Stimulated activated CD8-positive, alpha-beta memory T cell treated with anti-CD3 and anti-CD28 coated beads, Interleukin-4, amount 100 ng/mL, for 24 hours (primary cell): ENCODE measurements at places on chromosomes 2 and 18.

DNA sequence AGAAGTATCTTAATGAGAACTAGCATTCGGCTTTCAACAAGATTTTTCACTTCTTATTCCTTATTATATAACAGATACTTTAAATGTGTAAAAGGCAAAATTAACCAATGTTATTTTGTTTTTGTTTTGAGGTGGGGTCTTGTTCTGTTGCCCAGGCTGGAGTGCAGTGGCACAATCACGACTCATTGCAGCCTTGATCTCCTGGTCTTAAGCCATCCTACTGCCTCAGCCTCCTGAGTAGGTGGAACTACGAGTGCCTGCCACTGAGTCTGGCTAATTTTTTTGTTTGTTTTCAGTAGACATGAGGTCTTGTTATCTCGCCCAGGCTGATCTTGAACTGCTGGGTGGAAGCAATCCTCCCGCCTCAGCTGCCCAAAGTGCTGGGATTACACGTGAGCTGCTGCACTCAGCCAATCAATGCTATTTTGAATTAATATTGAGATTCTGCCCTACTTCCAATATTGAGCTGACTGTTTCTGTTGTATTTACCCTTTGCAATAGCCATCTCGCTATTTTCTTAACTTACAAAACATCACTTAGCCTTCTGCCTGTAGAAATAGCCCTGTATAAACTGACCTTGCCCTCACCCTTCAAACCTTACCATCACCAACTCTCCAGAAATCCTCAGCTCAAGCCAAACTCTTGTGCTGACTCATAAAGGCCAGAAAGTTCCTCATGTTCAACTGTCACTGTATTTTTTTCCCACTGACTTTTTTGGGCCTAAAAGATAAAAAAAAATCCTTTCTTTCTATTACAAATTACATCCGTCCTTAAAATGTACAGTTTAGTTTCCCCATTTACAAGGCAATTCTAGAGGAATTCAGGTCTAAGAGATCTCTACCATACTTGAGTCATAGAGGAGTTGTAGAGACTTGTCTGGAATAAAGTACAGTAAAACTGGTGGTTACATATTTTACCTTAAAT, 94.3 kb downstream of the OLA1 start:
- no peak for DNase-seq

- DNase-seq = no peak
These were observed 311.3 kb upstream of the NT5C1B start for GRCh38 chr2:18900691-18901141.

- DNase-seq = no peak
These were observed 1060.0 kb upstream of the DDX18 start for GRCh38 chr2:116754381-116755101.

DNA sequence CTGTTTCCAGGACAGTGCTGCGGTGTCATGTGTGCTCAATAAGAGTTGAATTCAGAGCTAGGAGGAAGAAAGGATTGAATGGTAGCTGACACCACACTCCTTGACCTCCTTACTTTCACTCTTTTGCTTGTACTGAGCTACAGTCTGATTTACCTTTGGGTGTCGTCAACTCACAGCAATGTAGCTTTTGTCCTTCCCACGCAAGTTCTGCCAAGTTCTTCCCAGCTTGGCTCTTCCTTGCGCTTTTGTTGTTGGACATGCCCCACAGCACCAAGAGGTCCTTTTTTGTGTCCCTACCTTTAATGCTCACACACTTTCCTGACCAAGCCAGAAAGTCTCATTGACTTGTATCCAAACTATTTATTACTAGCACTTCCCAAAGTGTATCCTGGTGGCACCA, 38.3 kb upstream of the ITGB6 start:
- no peak for DNase-seq

DNA sequence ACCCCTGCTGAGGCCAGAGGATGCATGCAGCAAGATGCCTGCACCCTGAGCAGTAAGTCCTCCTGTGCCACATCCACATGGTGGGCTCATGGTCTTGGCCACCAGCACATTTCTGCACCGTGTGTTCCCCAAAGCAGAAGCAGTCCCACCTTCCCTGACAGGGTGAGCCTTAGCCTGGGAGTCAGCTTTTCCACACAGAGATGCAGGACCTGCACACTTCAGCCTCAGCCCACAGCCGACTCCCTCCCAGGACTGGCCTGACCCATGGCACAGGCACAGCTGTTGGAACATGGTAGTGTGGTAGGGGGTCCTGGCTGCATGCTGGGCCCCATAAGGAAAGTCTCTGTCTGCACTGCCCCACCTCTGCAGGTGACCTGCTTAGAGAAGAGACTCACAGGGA, 5.0 kb downstream of the SNED1 start:
- no peak for DNase-seq

DNA sequence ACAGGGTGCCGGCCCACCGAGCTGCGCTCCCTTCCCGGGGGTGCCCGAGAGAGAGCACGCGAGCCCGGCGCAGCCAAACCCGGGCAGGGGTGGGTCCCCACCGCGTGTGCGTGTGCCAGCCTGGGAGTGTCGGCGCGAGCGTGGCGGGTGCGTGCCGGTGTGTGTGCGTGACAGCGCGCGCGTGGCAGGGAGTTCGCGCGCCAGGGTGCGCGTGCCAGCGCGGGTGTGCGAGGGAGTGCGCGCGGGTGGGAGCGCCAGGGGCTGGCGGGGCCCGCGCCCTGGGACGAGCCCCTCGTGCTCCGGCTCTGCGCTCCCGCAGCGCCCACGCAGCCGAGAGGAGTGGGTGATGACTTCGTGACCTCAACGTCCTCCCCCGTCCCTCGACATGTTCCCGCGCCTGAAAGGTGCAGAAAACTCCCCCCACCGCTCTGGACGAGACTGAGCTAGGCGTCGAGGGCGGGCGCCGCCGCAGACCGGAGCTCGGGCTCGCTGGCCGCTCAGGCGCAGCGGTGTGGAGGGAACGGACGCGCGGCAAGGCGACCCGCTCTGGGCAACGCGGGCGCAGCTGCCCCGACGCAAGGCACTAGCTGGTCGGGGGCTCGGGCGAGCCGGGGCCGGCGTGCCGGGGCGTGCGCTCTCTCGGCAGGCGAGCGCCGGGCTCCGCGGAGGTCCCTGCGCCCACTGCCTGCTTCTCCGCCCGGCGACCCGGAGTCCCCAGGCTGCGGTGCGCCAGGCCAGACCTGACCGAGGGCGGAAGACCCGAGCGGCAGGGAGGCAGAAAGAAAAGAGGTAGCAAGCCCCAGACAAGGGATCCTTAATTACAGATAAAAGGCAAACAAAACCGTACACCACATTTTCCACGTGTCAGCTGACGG, 582.8 kb downstream of the ZEB2 start:
- peak; percentile 25 for DNase-seq

GRCh38 chr2:127598711-127599110, 47.2 kb upstream of the GPR17 start:
- no peak for DNase-seq

GRCh38 chr2:202883987-202884675, 12.6 kb upstream of the ICA1L start:
- no peak for DNase-seq

DNA sequence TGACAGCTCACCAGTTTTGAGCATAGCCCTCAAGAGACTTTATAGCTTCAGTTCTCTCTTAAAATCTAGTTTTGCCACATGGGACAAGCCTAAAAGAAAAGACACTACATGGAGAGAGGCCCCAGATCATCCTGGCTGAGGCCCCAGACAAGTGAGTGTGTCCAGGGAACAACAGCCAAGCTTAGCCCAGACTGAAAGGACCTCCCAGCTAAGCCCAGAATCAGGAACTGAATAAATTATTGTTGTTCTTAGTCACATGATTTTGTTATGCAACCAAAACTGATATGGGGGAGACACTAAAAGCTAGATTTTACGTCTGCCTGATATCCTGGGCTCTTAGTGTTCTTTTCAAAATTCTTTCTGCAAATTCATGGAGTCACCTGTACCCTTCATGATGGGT, 29.3 kb upstream of the LBH start:
- DNase-seq = no peak

- no peak for DNase-seq
These were observed 413.0 kb upstream of the MEX3C start for GRCh38 chr18:51610481-51610880.

DNA sequence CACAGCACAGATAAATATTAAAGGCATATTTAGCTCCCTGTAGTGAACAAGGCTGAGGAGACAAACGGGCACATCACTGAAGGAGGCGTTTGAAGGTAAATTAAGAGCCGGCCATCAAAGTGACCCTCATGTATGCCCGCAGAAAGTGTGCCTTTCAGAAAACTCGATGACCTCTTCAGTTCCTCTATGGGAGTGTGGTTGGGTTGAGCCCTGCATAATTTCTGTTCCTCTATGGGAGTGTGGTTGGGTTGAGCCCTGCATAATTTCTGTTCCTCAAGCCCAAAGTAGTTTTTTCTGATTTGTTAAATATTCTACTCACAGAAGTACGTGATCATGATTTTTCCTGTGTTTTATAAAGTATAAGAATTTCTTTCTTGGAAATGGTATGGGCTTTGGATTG, 568.5 kb downstream of the TSN start:
- no peak for DNase-seq

GRCh38 chr2:149104221-149104620, 65.7 kb downstream of the LYPD6B start:
- no peak for DNase-seq

DNA sequence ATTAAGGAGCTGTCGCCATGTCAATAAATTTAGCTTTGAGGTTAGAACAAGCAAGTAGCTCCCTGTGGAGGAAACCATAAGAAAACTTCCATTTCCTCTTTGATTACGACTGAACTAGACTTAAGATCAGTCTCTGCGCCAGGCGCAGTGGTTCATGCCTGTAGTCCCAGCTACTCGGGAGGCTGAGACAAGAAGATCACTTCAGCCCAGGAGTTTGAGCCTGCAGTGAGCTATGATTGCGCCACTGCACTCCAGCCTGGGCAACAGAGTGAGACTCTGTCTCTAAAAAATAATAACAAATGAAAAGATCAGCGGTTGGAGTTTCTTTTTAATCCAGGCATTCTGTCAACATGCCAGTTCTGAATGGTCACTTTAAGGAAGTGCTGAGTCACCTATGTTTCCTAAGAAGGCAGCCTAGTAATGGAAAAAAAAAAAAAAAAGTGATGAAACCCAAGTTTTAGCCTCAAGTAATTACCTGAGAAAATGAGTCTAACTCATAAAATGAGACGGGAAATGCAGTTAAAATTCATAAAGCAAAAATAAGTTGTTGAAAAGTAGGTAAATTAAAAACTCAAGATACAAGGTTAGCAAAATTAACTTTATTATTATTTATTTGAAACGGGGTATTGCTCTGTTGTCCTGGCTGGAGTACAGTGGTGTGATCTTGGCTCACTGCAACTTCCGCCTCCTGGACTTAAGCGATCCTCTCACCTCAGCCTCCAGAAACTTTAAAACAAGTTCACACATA, 10.2 kb downstream of the C18orf32 start:
- DNase-seq = no peak

- no peak for DNase-seq
These were observed 1232.0 kb upstream of the FAM98A start for GRCh38 chr2:34831096-34831495.

- no peak for DNase-seq
These were observed 15.8 kb upstream of the RTTN start for GRCh38 chr18:70221156-70221914.

GRCh38 chr18:74197705-74198341, 49.5 kb downstream of the TIMM21 start:
- no peak for DNase-seq

DNA sequence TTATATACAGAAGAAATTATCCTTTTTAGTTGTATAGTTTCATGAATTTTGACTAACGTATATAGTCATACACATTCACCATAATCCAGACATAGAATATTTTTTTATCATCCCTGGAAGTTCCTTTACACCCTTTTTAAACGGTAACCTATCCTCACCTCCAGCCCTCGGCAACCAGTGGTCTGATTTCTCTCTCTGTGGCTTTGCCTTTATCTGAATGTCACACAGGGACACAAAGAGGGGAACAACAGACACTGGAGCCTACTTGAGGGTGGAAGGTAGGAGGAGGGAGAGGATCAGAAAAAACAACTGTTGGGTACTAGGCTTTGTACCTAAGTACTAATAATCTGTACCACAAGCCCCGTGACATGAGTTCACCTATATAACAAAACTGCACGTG, 191.9 kb downstream of the MC4R start:
- DNase-seq = no peak

- no peak for DNase-seq
These were observed 318 bp upstream of the CDC42EP3 start for GRCh38 chr2:37671816-37672103.

DNA sequence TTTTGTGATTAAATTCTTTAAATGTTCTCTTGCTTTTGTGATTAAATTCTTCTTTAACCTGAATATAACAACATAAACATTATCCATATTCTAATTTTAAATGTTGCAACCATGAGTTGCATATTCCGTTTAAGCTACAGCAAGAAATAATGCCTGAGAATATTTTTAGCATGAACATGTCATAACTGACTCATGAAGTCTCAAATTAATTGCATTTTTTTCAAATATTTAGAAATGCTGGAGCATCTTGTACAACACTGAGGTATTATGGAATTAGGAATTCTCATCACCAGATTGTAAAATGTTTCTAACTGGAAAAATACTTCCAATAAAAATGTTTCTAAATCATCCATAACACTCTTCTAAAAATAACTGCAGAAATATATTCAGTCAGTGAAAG, 14.7 kb downstream of the ROCK2 start:
- no peak for DNase-seq

DNA sequence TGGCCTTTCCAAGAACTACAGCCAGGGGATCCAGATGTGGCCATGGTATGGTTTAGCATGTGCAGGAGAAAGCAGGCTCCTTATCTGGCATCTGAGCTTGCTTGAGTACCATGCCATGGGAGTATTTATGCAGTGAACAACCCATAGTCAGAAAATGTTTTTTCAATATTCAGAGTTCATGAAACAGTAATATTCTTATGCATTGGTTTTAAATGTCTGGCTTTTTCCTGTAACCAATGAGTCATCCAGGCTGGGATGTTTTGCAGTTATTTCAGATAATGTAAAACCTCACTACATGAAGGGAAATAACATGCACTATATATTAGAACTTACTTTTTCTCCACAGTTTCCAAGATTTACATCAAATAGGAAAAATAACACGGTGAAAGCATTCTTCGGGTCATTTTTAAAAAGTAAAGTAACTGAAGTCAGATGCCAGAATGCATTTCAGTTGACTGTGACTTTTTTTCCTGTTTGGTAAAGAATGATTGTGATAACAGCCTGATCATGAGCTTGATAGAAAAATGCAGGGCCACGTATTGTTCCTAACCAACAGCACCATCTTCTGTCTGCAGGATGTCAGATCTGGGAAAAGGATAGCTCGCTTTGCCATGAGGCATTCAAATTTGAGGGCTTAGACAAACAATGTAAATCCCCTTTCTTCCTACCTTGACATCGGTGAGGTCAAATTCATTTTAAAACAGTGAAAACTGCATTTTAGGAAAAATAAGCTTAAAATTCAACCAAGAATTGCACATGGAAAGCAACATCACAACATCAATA, 152.8 kb downstream of the DSC3 start:
- no peak for DNase-seq

DNA sequence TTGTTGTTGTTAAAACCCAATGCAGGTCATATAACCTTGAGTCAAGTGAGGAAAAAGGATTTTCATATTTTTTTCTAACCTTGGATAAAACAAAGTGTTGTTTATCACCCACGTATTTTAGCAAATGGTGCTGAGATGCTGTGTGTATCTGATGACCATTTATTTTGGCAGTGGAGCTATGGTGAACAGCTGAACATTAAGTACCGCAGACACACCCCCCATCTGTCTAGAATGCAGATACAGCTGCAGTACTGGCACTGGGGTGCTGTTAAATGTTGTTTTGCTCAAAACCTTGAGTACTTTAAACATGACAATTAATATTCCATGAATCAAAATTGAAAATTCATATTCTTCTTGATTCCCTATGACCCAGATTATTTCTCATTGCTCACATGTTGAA, 773.3 kb upstream of the SLC39A10 start:
- no peak for DNase-seq

- DNase-seq = no peak
These were observed 226.2 kb downstream of the ASXL3 start for GRCh38 chr18:33804258-33804657.
